Eye (tissue), 1 donor: ENCODE measurements at places on chromosomes 1 and 21.

- no peak for DNase-seq
These were observed 288.4 kb downstream of the SMYD3 start for GRCh38 chr1:246218686-246219085.

GRCh38 chr1:53275566-53275965, 37.2 kb upstream of the MAGOH start:
- DNase-seq, result no peak

DNA sequence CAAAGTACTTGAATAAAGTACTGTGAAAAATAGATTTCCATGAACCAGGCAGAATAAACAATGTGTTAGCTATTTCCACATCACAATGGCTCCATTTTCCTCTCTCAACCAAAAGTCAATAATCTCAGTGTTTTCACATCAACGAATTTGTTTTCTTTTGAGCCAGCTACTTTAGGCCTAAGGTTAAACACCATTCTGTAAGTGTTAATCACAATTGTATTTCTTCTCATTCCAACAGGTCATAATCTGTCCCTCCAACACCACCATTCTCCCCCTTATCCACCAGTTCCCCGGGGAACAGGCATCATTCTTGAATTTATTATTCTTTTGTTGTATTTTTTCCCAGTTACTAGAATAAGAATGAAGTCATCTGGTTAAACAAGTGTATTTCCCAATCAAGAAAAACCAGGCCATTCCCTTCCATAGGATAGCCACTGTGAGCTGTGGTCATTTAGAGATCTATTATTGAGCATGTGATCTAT, 66.2 kb upstream of the PALMD start:
- DNase-seq, result no peak

DNA sequence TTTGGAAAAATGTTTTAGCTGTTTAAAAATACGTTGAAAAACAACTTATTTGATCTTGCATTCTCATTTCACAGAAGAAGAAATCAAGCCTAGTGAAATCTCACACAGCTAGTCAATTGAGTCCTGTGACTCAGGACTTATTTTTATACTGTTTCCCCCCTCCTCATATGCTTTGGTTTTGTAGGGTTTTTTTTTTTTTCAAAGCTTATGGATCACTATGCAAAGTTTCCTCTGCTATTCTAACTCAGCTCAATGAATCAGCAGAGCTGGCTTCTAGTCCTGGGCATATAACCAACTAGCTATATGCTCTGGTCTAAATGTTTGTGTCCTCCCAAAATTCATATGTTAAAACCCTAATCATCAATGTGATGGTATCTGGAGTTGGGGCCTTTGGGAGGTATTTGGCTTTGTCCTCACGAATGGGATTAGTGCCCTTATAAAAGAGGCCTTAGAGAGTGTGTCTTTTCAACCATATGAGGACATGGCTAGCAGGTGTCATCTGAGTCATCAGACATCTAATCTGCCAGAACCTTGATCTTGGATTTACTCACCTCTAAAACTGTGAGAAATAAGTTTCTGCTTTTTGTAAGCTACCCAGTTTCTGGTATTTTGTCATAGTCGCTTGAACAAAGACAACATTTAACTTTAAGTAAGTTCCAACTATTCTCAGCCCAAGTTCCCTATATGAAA, 317.2 kb upstream of the C1orf87 start:
- no peak for DNase-seq

- DNase-seq, result no peak
These were observed 261.8 kb downstream of the FOXD2 start for GRCh38 chr1:47699492-47700235.

GRCh38 chr1:231194843-231195516, 33.1 kb downstream of the TRIM67 start:
- DNase-seq, result no peak

DNA sequence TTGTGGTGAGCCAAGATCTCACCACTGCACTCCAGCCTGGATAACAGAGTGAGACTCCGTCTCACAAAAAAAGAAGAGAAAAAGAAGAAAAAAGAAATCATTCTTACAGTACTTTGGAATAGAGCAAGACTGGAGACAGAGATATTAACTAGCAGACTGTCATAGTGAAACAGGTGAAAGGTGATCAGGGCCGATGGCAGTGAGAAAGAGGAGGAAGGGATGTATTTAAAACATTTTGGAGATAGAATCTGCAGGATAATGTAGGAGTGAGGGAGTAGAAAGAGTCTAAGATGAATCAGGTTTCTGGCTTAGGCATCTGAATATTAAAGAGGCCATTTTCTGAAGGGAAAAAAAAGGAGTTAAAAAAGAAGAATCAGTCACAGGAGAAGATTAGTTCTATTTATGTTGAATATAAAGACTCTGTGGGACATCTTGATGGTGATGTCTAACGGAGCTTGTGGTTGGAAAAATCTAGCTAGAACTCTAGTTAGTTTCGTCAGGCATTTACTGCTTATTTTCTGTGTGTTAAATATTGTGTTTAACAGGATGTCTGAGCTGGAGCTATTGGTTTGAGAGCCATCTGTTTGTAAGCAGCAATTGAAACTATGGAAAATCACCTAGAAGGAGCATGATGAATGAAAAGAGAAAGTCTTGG, 28.4 kb downstream of the BCL9 start:
- DNase-seq, result no peak

- DNase-seq, result no peak
These were observed 38.0 kb downstream of the LAMC1 start for GRCh38 chr1:183061194-183061593.

DNA sequence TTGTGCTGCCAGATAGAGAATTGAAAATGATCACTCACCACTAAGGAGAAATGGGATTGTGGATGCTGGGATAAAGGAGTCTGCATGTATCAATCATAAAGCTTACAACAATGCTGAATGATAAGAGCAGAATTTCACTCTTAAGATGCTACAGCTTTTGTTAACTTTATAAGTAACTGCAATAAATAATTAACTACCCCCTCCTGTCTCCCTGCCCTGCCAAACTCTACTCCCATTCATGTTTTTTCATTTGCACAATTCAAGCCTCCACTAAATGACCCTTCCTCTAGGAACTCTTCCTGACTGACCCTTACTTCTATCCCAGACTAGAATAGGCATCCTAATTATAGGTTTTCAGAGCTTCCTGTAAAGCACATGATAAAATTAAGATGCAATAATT, 14.9 kb downstream of the MTF1 start:
- DNase-seq, result no peak

GRCh38 chr1:223717123-223717522, 4.8 kb downstream of the CAPN2 start:
- DNase-seq, result no peak

DNA sequence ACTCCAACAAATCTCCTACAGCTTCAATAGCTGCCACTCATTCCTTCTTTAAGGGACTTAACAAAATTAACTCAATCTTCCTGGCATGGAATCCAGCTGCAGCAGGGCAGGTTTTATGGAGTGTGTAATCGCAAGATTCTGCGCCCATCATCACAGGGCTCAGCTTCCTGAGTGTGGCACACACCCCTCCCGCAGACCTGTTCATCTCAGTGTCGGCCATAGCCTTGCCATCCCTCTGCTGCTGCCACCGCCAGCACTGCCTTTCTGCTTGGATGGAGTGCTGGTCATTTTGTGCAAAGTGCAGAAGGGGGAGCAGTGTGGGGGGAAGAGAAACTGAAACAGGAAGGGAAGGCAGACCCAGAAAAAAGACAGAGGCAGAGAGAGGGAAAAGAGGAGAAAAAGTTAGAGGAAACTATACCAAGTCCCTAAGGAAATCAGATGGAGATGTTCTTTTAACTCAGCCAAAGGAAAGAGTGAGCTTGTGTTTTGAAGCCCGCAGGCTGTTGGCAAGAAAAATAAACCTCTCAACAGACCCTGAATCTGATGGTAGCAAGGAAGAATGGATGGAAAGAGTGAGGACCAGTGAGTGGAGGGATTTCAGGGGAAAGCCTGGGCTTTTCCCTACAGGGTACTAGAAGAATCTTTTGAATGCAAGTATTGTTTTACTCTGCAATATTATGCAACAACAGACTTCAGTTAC, 324.2 kb downstream of the SEC16B start:
- peak; percentile 54 for DNase-seq

DNA sequence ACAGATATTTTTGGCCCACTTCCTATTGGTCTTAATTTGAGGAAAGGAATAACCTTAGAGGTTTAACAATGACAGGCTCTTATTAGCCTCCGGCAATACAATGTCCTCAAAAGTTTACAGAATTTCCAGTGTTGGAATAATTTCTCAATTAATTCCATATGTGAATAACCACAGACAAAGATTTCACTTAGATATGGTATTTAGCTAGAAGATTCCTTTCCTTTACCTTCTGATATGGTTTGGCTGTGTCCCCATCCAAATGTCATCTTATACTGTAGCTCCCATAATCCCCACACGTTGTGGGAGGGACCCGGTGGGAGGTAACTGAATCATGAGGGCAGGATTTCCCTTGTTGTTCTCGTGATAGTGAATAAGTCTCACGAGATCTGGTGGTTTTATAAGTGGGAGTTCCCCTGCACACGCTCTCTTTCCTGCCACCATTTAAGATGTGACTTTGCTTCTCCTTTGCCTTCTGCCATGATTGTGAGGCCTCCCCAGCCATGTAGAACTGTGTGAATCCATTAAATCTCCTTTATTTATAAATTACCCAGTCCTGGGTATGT, 54.9 kb upstream of the RGS7 start:
- no peak for DNase-seq

DNA sequence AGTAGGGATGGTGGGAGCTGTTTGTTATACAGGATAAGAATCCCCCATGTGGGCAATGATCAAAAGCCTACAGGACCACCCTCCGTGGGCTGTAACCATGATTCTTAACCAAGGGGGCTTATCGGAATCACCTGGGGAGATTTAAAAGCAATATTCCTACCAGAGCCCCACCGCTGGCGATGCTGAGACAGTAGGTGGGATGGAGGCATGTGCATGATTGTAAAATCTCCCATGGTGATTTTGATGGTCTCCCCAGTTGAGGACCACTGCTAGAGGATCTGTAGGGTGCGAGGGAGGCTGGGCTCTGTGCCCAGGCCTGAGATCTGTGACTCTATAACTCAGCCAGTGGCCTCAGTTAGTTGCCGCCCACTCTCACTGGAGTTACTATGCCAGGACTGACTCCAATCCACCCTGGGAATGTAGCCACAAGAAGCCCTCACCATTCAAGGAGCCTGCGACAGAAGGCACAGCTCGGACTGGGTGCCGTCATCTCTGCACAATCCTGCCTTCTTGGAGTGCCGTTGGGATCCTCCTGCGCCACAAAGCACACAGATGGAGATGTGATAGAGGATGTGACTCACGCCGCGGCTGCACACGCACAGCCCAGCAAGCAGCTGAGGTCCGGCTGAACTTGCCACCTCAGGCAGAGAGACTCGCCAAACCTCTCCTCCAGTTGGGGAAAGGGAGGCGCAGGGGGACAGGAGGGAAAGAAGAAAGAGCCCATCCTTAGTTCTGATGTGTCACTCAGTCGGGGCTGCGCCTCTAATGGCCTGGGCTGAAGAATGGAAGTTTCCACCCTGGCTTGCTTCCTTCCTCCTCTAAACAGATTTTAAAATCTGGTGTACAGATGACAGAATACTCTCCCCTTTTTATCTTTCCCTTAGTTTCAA, 26.5 kb downstream of the AKNAD1 start:
- DNase-seq, result peak; percentile 31

- DNase-seq, result peak; percentile 75
These were observed 75.5 kb downstream of the NAV1 start for GRCh38 chr1:201614262-201615015.

- DNase-seq, result no peak
These were observed 29.8 kb upstream of the NCAM2 start for GRCh38 chr21:20968391-20968790.

GRCh38 chr1:204738506-204738905, 53.0 kb upstream of the LRRN2 start:
- DNase-seq, result no peak

- no peak for DNase-seq
These were observed 13.3 kb downstream of the RSPO1 start for GRCh38 chr1:37621326-37621870.

DNA sequence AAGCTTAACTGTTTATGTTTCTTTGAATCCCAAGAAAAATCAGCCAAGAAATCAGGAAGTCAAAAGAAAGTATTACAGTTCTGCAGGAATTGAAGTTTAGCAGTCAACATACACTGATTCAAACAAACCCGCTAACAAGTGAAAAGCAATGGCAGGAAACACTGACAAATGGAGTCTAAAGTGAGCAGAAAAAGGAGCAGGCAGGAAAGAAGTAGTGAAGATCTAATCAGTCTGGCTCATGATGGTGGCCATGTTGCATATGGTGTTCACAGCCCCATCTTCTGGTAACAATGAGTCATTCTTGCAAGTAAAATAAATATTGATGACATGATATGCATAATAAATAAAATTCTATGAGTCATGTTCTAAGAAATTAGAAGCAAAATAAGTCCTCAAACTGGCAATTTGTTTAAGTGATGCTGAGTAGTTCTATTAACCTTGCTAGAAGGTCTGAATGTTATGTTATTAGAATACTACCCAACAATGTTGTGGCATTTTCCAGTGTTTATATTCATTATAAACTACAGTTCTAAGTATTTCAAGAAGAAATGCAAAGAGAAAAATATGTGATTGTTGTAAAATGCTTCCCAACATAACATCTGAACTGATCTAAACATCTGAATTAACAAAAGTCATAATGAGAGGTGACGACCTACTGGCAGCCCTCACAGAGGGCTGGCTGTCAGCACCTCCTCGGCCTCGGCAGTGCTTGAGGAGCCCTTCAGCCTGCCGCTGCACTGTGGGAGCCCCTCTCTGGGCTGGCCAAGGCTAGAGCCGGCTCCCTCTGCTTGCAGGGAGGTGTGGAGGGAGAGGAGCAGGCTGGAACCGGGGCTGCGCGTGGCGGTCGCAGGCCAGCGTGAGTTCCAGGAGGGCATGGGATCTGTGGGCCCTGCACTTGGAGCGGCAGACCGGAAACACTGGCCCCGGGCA, 5.7 kb upstream of the ACBD6 start:
- DNase-seq, result no peak

GRCh38 chr1:211487082-211487481, 4.9 kb downstream of the RD3 start:
- no peak for DNase-seq

- peak; percentile 88 for DNase-seq
These were observed 95.1 kb upstream of the OLIG2 start for GRCh38 chr21:32930673-32931072.

- no peak for DNase-seq
These were observed 49.9 kb downstream of the WDR4 start for GRCh38 chr21:42829417-42829816.

- peak; percentile 4 for DNase-seq
These were observed 188.4 kb downstream of the RRAGC start for GRCh38 chr1:38671221-38671620.

GRCh38 chr1:74425676-74426075, 86.7 kb downstream of the LRRC53 start:
- DNase-seq, result no peak

DNA sequence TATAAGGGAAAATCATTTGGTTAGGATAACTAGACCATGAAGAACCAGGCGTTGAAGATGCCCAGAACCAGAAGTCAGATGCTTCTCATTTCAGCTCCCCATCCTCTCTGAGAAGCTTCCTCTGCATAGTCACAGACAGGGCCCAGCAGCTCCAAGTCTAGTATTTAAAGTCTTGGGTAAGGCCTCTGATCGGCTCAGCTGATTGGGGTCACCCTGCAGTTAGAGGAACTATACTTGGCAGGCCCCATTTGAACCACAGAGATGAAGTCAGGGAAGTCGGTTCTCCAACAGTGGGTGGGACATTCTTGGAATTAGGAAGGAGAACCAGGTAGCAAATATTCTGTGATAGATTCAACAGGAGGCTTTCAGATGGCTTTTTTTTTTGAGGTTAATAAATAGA, 48.3 kb downstream of the SLC22A15 start:
- DNase-seq, result no peak
